ENCODE measurements at places on chromosomes 5 and 9. TPM values are rescaled to one million over a fixed set of nuclear protein-coding genes. Genes with fewer than 3 reads are reported as not detected.

GRCh38 chr9:132043708-132044107 lies 36.0 kb downstream of the MED27 start:
- DNase-seq, result no peak

CCL21 gene
- polyA plus RNA-seq, result 50.9 TPM

RXRA gene
- 49.9 TPM for polyA plus RNA-seq

DNA sequence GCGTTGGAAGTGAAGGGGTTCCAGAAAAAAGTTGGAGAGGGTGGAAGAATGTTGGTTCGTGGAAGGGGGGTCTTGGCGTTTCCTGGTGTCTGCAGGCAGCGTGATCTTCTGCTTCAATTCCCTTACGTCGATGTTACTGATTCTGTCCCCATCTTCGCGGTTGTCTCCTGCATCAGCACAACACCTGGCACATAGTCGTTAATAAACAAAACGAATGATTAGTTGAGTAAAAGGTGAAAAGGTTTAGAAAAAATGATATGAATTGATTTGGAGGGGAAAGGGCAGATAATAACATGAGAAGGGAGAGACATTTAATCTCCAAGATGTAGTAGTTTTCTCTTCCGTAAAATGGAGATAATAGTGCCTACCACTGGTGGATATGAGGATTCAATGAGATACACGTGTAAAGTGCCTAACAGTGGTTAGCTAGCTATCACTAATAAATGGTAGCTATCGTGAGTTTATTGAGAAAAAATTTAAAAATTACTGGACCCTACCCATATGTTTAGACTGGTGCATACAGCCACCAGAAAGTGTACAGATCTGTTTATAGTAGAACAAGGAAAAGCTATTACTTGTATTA lies 556 bp downstream of the MTREX start:
- DNase-seq, result no peak

DNA sequence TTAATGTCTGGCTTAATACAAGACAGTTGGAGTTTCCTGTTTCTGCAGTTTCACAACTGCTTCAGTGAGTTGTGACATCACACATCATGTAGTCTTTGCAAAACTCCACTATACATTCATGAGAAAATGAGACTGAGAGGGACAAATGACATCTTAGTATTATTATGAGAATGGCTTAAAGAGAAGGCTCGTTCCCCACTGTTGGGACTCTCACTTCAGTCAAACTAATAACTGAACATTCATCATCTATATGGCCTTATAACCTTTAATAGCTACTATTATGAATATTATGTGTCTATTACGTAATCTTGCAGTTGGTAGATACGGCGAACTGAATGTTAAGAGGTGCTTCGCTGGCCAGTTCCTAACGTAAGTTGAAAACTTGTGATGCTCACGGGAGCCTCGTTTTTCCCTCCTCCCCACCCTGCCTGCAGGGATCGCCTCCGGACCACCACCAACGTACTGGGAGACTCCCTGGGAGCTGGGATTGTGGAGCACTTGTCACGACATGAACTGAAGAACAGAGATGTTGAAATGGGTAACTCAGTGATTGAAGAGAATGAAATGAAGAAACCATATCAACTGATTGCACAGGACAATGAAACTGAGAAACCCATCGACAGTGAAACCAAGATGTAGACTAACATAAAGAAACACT lies 79.4 kb downstream of the SLC1A3 start:
- no peak for DNase-seq
